ENCODE measurements at places on chromosomes 11 and 22.

DNA sequence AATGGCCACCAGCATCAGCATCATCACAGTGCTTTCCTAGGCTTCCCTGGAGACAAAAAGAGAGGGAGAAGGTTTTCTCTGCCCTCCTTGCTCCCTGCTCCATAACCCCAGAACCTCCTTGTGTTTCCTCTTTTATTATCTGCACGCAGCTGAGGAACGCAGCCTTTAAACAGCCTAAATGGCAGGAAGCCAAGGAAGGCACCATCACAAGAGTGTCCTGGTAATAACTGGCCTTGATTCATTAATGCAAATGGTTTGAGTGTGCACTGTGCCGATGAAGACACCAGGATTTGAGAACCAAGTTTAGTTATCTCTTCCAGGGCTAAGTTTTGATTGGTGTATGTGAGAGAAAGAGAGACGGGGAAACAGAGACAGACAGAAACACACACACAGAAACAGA lies 29.4 kb upstream of the DRD2 start:
- DNase-seq, result no peak

DNA sequence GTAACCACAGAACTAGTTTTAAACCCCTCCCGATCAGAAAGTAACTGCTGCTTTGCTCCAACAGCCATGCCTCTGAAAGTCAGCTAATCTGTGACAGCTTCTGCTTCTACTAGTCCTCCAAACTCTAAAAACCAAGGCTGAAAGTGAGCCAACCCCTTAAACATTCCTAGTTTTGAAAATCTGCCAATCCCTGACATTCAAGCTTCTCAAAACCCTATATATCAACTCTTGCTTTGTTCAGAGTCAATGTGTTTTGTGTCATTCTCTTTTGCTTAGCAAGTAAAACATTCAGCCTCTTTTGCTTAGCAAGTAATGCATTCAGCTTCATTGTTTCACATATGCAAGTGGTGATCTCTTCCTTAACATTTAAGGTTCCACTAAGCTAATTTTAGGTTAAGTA lies 56.9 kb downstream of the ATG16L2 start:
- DNase-seq, result no peak

DNA sequence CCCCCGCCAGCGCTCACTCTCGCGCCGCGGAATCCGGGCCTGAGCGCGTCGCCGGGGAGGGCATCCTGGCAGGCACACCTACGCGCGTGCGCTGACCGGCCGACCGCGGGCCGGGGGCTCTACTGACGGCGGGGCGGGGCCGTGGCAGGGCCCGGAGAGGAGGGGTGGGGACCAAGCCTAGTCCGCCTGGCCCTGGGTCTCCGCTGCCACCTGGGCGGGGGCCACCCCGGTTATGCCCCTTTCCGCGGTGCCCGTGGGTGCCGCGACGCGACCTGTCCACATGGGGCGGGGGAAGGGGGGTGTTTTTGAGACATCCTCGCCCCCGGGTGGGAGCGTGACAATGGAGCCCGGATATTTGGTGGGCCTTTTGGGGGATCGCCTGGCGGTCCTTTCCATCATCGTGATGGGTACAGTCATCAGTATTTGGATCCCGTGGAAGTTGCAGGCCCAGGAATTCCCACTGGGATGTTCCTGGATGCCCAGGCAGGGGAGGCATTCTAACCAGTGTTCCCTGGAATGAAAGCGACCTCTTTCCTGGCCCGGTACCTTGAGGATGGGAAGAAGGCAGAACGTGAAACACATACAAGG lies 2.2 kb downstream of the NCAM1 start:
- no peak for DNase-seq

GRCh38 chr11:112016088-112016764 lies 9.0 kb upstream of the DLAT start:
- DNase-seq, result no peak

DNA sequence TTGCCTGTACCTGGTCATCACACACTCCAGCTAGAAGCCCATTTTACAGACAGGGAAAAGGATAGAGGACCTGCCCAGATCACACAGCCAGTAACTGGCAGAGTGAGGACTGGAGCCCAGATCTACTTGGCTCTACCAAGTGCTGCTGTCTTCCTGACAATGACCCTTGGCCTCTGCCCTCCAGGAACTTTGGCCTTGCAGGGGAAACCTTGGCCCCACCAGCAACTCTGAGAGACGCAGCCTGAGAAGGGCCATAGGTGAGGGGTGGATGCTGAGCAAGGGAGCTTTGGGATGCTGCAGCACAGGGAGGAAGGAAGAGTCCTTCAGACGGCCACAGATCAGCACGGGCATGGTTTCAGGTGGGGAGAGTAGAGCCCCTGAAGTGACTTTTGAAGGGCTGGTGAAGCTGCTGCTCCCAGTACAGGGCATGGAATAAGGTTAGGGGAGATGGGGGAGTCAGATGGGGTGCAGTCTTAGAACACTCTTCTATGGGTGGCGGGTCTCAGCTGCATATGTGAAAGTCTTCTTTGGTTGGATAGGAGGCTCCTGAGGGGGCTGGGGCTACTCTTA lies 2.0 kb upstream of the CAPN5 start:
- DNase-seq, result no peak

DNA sequence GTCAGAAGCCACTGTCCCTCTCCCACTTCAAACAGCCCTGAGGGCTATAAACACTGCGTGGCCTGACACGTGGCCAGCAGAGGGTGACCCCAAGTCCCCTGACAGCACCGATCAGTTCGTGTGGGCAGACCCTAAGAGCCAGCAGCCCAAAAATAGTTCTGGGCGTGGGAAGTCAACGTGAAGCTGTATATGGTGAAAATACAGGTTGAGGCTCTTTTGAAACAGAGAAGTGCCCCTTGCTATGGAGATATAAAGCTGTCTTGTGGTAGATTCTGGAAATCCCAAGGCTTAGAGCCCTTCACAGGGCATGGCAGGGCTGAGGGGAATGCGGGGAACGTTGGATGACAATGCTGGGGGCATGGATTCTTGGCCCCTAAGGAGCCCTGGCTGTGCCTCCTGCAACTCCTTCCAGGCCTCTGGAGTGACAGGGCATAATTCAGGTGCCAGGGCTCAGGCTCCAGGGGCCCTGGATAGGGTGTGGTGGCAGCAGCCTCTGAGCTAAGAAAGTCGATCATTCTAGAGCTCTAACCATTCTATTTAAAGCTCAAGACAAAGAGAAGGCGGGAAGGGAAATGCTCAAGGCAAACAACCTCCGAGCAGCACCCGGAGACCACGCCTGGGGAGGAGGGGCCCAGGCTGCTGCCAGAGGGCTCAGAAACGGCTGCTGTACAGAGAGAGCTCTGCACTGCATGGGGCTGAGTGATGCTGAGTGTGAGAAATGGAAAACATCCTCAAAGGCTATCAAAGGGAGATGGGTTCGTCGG lies 60.4 kb upstream of the CD5 start:
- DNase-seq, result no peak

DNA sequence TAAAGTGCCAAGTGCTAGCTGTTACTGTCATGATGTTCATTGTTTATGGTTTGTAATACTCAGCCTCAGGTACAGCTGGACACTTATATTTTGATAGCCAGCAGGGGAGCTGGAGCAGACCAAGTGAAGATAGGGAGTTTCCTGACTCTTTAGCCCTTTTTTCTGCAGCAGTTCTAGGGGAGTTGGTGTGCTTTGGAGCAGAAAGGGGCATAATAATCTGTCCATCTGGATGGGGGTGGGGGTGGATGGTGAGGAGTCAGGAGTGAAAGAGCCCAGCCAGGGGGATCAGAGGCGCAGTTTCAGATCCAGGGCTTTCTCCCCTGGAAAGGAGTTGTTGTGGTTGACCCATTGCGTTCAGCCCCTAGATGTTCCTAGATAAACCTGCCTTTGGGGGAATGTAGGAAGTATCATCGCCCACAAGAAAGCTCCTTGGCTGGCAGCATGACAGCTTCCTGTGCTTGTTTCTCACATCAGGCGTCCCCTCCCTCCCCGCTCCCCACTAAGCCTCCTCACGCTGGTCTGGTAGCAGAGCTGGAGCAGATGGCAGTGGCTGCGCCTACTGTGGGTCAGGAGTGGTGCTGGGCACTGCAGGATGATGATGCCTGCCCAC lies 41.9 kb downstream of the MED15 start:
- DNase-seq, result no peak

- no peak for DNase-seq
Measured at GRCh38 chr22:46961591-46962295, 199.3 kb downstream of the TBC1D22A start.

- no peak for DNase-seq
Measured at GRCh38 chr11:65390996-65391395, 4.6 kb downstream of the FRMD8 start.
